ENCODE measurements at places on chromosomes 7 and 10.

GRCh38 chr7:93013446-93014061 lies 104.2 kb downstream of the SAMD9 start:
- no peaks in the 10 kb centered on the region for H3K4me1 ChIP-seq
- H3K4me3 ChIP-seq: no peak overlapping the region
- H3K36me3 ChIP-seq: no peaks in the 10 kb centered on the region
- H3K27me3 ChIP-seq: no peaks in the 10 kb centered on the region
- H3K27ac ChIP-seq: no peak overlapping the region

DNA sequence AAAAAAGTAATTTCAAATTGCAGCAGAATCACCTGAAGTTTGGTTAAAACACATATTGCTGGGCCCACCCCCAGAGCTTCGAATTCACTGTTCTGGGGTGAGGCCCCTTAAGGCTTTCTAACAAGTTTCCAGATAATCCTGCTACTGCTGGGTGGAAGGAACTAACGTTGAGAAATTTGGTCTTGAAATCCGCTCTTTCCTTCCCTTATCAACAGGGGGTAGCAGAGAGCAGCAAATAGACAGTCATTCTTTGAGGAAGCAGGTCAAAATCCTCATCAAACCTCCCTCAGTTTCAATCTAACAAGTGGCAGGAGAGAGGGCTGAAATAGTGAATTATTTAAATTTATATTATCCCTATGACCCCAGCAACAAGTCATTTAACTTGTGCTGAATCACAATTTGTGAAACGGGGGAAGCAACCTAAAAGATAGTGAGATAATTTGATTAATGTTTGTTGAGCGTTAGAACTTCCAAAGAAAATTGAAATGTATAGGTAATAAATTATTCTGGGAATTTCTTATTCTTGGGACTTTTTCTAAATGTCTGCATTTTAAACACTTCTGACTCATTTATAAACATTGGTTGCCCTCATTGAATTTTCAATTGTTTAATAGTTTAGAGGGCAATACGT lies 21.7 kb upstream of the MALSU1 start:
- no peak overlapping the region for H3K4me3 ChIP-seq
- no peak overlapping the region for H3K27ac ChIP-seq

DNA sequence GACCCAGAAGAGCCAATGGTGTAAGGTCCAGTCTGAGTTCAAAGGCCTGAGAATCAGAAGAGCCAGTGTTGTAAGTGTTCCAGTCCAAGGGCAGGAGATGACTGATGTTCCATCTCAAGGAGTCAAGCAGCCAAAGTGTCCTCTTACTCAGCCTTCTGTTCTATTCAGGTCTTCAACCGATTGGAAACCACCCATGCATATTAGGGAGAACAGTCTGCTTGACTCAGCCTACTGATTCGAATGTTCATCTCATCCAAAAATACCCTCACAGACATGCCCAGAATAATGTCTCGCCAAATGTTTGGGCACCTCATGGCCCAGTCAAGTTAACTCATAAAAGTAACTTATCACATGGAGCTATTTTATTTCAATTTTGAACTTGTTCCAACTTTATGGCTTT lies 2.9 kb upstream of the WDFY4 start:
- H3K4me1 ChIP-seq: peaks cover 5% of the 10 kb centered on the region
- no peaks in the 10 kb centered on the region for H3K27me3 ChIP-seq
- no peak for DNase-seq
- H3K27ac ChIP-seq: no peak overlapping the region
- H3K36me3 ChIP-seq: no peaks in the 10 kb centered on the region

DNA sequence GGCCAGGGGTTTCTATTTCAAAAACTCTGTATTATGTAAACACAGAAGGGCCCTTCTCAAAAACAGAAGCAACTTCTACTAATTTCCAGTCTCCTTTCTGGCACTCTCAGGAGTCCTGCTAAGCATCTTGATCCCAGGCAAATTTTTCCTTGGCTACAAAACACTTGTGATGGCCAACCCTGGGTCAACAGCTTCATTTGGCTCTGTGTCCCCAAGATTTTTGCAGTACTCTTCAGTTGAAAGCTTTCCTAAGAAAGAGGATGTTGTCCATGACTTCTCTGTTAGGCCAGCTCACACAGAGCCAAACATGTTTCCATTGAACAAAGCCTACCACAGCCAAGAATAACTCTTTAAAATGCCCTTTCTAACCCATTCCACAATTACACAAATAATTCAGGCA lies 99.0 kb upstream of the EGR2 start:
- no peak for DNase-seq
- no peaks in the 10 kb centered on the region for H3K27me3 ChIP-seq
- no peak overlapping the region for H3K27ac ChIP-seq
- H3K4me3 ChIP-seq: no peak overlapping the region
- no peaks in the 10 kb centered on the region for H3K4me1 ChIP-seq
